GM23248 (cell line): ENCODE measurements at places on chromosomes 2 and 18.
A peak's percentile ranks its signal among the peaks of the same experiment; 100 is the strongest.

GRCh38 chr2:154480521-154480920, 218.0 kb upstream of the KCNJ3 start:
- no peak for DNase-seq

GRCh38 chr2:28898048-28898447, 3.6 kb downstream of the WDR43 start:
- DNase-seq: no peak

DNA sequence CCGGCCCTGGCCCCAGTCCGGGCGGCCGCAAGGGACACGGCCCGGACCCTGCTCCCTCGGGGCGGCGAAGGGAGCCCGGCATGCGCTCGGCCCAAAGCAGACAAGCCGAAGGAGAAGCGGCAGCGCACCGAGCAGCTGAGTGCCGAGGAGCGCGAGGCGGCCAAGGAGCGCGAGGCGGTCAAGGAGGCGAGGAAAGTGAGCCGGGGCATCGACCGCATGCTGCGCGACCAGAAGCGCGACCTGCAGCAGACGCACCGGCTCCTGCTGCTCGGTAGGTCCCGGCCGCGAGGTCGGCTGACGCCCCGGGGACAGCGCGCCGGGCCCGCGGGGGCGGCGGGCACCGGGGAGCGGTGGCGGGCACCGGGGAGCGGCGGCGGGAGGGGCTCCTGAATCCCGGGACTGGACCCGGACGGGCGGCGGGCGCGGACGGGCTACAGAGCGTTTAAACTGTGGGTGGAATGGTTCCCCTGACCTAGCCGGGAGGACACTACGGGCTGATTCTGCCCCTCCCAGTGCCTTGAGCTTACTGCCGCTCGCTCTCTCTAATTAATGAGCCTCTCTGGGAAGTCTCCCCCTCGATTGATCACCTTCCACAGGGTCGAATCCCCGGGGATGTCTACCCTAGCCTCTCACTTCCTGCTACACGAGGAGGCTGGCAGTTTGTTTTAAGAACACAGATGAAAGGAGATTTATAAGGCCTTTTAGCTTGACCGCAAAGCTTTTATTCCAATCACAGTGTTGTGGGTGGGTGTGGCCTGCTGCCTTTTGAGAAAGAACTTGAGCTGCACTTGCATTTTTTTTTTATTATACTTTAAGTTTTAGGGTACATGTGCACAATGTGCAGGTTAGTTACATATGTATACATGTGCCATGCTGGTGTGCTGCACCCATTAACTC, 853 bp downstream of the GNAL start:
- peak; percentile 53 for DNase-seq

DNA sequence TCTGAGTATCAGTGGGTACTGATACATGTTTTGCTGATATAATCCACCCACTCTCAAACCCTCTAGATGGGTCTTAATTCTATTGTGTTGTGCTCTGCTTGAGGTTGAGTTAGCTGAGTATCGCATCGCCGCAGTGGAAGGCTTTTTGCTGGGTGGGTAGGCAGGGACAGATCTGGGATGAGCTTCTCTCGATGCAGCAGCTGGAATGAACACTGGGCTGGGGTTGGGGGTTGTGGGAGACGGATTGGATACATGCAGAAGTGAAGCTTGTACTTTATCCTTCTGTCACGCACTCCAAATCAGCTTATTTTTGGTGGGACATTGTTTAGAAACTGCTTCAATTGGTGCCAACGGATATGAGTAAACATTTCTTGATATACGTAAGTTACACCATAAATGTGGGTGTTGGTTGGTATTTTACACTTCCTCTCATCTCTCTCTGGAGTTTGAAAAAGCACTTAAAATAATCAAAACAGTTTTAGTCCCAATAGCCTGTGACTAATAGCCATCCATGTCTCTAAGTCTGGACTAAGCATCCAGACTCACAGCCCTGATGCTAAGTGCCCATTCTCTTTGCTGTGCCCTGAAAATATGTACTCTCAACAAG, 107.1 kb downstream of the POLE4 start:
- peak; percentile 64 for DNase-seq

- no peak for DNase-seq
Observed at GRCh38 chr2:117859532-117859911, 45.0 kb downstream of the DDX18 start.
